ENCODE measurements at places on chromosomes 7 and 10. TPM values are rescaled to one million over a fixed set of nuclear protein-coding genes. Genes with fewer than 3 reads are reported as not detected.

DNA sequence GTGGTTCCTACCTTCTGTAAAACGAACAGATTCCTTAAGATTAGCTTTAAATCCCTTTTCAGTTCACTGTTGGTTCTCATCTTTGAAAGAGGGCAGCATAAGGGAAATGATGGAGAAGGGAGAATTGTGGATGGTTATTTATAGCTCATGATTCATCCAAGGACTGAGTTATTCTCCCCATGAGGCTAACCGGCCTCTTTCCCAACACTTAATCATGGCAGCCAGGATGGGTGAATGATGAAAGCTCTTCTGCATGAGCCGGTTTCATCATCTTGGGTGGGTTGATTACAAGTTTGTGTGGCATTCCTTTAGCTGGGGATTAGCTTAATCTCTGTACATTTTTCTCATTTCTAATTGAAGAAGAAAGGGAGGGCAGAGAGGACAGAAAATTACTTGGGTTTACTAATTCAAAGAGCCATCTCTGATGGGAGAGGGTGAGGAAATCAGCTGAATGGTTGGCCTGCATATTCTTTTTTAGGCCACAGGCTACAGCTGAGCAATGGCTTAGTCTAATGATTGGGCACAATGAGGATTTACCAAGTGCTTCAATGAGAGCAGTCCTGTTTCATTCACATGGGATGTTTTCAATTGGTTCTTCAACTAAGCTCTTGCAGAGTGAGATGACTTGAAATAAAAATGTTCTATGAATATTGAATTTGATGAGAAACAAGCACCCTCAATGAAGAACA, 250.0 kb downstream of the BMPER start:
- no peak overlapping the region for H3K27ac ChIP-seq
- DNase-seq, result no peak
- H3K36me3 ChIP-seq, result no peaks in the 10 kb centered on the region
- H3K4me1 ChIP-seq, result no peaks in the 10 kb centered on the region
- no peak overlapping the region for H3K4me3 ChIP-seq

- peaks cover 56% of the 10 kb centered on the region for H3K36me3 ChIP-seq
- peaks cover 33% of the 10 kb centered on the region for H3K4me1 ChIP-seq
- no peak overlapping the region for H3K4me3 ChIP-seq
- H3K27ac ChIP-seq, result no peak overlapping the region
Measured at GRCh38 chr10:69352569-69353264, 64.0 kb downstream of the TACR2 start.

DNA sequence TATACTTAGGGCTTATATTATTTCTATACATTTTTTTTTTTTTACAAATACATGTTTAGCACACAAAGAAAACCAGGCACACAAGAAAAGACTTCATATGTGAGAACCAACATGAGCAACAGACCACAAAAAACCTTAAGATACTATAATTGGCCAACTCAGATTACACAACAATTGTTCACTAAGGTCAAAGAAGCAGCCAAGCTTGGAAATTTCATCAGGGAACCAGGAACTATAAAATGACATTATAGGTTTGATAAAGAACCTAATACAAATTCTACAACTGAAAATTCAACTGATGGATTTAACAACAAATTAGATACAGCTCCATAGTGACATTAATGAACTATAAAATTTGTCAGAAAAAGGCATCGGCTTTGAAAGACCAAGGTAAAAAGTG, 4.4 kb upstream of the LUC7L2 start:
- H3K4me3 ChIP-seq, result no peak overlapping the region
- peaks cover 24% of the 10 kb centered on the region for H3K36me3 ChIP-seq
- no peak overlapping the region for H3K27ac ChIP-seq
- H3K27me3 ChIP-seq, result no peaks in the 10 kb centered on the region

DNA sequence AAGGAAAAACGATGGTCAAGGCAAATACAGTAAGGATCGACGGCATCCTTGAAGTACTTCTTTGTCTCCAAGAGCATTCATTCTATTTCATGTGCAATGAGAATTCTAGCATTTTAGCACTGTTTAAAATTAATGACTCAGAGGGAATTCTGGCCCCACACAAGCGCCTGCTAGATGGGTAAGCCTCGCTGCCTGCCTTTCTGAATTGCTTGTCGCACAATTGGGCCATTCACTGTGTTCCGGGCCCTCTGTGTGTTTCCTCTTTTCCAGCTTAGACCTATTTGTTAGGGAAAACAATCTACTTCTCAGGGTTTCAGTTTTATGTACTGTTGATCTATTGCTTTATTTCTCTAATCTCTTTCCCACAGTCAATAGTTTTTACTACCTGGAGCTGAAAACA, 204.7 kb upstream of the ZNF32 start:
- H3K27me3 ChIP-seq, result peaks cover 2% of the 10 kb centered on the region
- no peak overlapping the region for H3K27ac ChIP-seq
- DNase-seq, result no peak
- H3K4me1 ChIP-seq, result no peaks in the 10 kb centered on the region
- no peaks in the 10 kb centered on the region for H3K36me3 ChIP-seq
- no peak overlapping the region for H3K4me3 ChIP-seq

GRCh38 chr10:5625992-5626777, 40.2 kb downstream of the ASB13 start:
- no peak overlapping the region for H3K4me3 ChIP-seq
- no peaks in the 10 kb centered on the region for H3K36me3 ChIP-seq
- no peak for DNase-seq

Gene METTL2B
- 71.3 TPM for total RNA-seq

Gene SOSTDC1
- not detected for total RNA-seq

DNA sequence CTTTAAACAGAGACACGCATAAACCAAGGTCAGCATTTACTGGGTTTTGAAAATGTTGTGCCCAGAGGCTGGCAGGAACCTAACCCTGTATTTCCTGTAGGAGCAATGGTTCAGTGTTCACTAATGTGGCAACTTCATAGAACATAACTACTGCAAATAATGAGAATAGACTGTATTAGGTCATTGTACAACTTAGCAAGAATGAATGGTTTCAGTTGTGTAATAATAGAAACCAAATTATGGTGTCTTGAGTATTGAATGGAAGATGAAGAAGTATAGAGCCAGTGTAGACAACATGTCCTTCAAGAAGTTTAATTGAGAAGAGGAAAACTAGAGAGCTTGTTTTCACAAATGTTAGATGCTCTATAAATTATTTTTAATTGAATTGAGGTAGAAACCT, 172.5 kb downstream of the BUB3 start:
- H3K4me3 ChIP-seq, result no peak overlapping the region
- H3K27ac ChIP-seq, result no peak overlapping the region
- no peak for DNase-seq
- peaks cover 2% of the 10 kb centered on the region for H3K27me3 ChIP-seq

Gene AKR1C8
- not detected for total RNA-seq

DNA sequence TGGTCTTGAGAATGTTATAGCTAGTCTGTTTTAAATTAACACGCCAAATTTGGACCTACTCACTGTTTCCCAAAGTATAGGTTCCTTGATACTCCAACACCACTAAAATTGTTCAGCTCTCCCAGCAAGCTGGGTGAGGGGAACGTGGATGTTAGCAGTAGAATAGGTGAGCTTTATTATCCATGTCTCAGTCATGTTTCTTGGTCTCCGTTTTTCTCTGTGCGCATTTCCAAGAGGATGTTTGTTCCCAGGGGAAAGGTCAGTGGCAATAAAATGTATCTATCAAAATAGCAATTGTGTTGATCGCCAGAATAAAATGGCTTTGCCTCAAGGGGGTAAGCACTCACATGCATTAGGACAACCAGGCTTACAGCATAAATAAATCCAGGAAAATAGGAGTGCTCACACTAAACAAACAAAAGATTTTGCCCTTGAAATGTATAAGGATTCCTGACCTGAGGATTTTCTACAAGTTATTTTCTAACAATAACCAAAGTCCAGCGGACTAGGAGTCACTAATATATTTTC, 187.0 kb upstream of the C7orf33 start:
- no peak overlapping the region for H3K4me3 ChIP-seq
- peaks cover 26% of the 10 kb centered on the region for H3K27me3 ChIP-seq
- H3K36me3 ChIP-seq, result no peaks in the 10 kb centered on the region
- H3K27ac ChIP-seq, result no peak overlapping the region
- no peaks in the 10 kb centered on the region for H3K4me1 ChIP-seq

DNA sequence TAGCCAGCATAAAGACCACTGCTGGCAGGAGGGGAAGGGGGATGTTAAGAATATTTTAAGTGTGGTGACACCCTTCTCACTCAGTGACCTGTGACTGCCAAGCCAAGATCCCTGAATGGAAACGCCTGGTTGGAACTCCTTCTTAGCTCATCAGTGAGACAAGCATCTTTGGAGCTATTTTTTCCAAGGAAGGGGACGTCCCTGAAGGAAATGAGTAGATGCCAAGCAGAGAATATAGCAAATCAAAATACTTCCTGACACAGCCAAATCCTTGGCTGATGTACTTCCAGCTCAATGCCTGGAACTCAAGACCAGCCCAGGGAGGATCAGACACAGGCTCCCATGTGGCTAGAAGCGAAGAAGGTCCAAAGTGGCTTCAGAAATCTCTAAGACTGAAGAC, 82.2 kb downstream of the SORBS1 start:
- H3K4me3 ChIP-seq, result no peak overlapping the region
- peaks cover 9% of the 10 kb centered on the region for H3K27me3 ChIP-seq
- no peaks in the 10 kb centered on the region for H3K36me3 ChIP-seq
- H3K4me1 ChIP-seq, result no peaks in the 10 kb centered on the region
- DNase-seq, result no peak

DNA sequence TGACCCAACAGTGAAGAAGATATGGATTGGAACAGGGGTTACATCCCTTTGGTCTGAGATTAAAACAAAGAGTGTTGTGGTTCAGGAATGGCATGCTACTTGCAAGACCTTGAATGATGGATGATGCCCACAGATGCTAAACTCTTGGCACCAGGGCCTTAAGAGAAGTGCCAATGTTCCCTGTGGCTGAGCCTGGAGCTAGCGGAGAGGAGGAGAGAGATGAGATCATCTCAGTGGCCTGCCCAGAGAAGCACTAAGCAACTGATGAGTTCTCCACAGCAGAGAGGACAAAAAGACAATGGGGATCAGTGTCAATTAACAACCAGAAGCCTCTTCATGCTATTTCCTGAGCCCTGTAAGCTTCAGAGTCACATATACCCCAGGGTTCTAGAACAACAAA, 97.8 kb downstream of the ELAPOR2 start:
- H3K4me3 ChIP-seq, result no peak overlapping the region
- no peaks in the 10 kb centered on the region for H3K36me3 ChIP-seq
- DNase-seq, result no peak

Gene DGKB
- total RNA-seq, result not detected

Gene LRRC17
- total RNA-seq, result not detected

Gene TMEM106B
- 24.0 TPM for total RNA-seq

All from activated CD4-positive, alpha-beta T cell treated with anti-CD3 and anti-CD28 coated beads, Interleukin-2, amount 10 ng/mL, durations not matched to agents 24 days and 14 days (primary cell).